ENCODE measurements at places on chromosomes 7 and 10.

GRCh38 chr7:106282390-106282789 is 2.4 kb downstream of the NAMPT start:
- DNase-seq: no peak

DNA sequence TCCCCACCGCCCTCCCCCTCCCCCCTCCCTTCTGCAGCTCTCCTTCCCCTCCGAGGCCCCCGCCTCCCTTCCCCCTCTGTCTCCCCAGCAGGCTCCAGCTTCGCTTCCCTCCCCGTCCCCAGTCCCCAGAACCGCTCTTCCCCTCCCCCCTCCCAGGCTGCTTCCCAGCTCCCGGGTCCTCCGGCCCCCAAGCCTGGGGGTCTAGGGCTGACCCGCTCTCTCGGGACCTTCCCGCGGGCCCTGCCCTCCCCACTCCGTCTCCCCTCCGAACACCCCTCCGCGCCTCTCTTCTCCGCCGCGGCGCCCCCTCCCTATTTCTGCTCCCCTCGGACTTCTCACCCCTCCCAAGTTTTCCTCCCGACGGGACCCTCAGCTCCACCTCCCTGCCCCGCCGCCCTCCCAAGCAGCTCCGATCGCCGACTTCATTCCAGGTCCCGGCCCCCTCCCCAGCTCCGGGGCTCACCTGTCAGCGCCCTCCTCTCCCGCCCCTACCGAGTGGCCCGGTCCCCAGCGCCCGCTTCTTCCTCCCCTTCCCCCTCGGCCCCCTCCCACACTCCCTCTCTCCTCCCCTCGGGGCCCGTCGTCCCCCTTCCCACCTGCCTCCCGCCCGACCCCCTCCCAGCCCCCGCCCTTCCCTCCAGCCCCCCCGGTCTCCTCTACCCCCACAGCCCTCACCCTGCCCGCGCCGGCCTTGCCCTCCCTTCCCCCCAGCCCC is 990 bp downstream of the ZNF467 start:
- DNase-seq: peak; percentile 71

GRCh38 chr7:75689246-75690099 is 49.3 kb downstream of the HIP1 start:
- no peak for DNase-seq

DNA sequence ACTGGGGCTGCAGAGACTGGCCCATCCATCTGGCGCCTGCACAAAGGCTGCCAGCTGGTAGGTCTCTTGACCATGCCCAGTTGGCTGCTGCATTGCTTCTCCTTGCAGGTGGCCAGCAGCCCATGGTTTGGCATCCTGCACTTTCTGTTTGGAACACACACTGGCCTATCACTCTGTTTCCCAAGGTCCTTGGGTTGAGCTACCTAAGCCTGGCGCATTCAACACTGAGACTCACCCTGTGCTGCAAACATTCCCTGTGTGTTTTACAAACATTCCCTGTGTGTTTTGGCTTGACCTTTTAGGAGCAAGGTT is 55.5 kb downstream of the TACR2 start:
- DNase-seq: no peak

GRCh38 chr7:7181519-7182155 is 707 bp upstream of the C1GALT1 start:
- DNase-seq: peak; percentile 79

DNA sequence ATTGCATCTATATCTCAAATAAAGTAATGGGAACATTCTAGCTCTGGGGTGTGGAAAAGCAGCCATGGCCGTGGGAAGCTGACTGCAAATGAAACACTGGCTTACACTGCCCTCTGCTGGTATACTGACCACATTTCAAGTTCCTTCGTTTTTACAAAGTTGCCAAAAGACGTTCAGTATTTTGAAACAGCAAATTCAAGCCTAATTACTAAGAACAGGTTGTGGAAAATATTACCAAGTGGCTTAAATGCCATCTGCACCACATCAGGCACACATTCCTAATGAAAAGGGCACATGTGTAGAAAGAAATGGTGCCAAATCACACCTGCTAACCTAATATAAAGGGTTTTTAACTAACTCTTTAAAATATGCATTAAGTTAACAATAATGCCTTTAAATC is 83.9 kb downstream of the JAZF1 start:
- peak; percentile 73 for DNase-seq

DNA sequence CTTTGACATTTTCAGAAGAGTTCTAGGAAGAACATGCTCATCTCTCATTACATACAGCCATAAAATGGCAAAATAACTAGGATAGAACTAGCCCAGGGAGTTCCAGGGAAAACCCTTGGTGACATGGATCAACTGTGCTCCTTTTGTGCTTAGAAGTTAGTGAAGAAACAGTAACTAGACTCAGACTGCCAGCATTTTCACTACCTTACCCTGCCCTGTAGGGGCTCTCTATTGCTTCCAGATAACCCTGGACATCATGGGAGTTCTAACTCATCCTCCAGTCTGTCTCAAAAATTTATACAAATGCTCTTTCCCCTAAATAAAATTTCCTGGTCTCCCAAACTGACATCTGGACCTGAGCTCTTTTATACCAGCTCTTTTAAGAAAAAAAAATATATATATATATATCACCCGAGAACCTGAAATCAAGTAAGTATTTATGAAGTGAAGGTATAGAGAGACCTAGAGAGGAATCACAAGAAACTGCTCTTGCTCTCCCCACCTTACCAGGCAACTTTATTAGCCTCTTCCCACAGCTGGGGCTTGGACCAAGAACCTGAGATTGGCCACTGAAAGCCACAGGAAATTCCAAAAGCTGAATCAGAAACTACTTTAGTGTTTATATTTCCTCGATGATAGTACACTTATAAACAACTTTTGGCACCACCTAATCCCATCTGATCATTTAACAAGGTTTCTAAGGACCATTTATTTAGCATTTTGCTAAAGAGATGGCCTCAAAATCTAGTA is 101.4 kb downstream of the RELN start:
- no peak for DNase-seq
